NCI-H2227 treated with DMSO at 0.1 percent for 48 hours (cell line): ENCODE measurements at places on chromosomes 12 and 14.

DNA sequence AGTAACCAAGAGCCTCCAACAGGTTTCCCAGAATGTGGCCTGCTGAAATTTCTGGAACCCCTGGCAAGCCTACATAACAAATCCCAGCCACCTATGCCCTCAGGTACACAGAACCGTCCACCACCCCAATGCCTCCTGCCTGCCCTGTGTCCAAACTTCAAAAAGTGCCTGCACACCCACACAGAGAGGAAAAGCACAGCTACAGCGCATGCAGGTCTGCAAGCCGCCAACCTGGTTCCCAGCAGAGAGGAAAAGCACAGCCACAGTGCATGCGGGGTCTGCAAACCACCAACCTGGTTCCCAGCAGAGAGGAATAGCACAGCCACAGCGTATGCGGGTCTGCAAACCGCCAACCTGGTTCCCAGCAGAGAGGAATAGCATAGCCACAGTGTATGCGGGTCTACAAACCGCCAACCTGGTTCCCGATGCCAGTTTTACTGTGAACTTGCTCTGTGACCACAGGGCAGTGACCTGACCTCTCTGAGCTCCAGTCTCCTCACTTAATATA is 113.5 kb downstream of the SCARB1 start:
- DNase-seq = no peak

GRCh38 chr12:32761716-32762115 is 6.0 kb upstream of the YARS2 start:
- no peak for DNase-seq

- no peak for DNase-seq
These were observed 37.9 kb upstream of the SLC38A2 start for GRCh38 chr12:46410495-46410894.

DNA sequence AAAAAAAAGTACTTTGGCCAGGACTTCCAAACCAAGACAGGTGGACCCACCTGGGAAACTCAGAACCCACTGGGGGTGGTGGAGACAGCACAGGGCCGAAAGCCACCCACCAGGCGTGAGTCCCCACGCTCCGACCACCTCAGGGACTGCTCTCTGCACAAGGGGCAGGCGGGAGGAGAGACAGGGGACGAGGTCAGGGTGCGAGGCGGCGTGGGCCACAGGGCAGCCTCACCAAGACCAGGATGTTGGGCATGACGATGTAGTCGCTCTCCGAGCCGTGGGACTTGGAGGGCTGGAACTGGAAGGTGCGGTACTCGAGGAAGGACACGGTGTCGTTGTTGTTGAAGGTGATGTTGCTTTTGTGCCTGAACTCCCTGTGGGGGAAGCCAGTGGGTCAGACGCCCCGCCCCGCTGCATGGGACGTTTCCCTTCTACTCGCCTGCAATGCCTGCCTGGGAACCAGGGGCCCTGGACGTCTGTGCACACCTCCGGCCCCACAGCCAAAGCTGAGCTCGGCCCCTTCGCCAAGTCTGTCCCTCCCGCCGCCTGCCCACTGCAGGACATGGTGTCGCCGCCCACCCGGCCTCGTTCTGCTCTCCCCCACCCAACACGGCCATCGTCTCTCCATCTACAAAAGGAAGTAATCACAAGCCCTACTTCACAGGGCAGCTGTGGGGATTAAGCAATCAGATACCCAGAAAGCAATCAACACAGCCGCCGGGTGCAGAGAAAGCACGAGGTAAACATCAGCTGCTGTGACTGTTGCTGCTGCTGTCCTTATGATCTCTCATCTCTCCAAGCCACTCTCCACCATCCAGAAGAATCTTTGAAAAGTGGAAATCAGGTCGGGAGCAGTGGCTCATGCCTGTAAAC is 48.7 kb downstream of the SCARB1 start:
- DNase-seq = no peak
